ENCODE measurements at places on chromosomes 6 and 20.

DNA sequence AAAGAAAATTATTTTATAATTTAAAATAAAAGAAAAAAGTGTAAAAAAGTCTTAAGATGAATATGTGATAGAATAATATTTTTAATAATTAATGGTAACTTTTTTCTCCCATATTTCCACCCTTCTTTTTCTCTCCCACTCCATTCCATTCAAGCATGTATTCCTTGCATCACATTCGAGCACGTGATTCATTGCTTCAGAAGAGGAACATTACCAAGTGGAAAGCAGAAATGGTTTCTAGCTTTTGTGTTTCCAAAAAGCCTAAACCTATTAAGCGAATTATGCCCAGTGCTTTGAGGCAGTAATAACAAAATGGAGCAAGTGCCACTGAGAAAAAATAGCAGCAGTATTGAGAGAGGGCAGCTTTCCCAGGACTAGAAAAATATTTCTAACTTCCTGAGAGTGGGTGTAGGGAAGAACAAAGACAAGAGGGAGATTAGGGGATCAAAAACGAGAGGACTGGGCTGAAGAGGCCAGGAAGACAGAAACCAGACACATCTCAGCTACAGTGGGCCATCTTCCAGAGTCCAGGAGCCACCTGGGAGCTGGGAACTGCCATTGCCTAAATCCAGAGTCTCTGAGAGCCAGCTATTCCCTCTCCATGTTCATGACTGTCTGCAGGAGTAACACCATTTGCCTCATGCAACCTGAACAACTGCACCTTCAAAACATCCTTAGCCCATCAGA, 15.0 kb upstream of the AKIRIN2 start:
- DNase-seq = no peak

DNA sequence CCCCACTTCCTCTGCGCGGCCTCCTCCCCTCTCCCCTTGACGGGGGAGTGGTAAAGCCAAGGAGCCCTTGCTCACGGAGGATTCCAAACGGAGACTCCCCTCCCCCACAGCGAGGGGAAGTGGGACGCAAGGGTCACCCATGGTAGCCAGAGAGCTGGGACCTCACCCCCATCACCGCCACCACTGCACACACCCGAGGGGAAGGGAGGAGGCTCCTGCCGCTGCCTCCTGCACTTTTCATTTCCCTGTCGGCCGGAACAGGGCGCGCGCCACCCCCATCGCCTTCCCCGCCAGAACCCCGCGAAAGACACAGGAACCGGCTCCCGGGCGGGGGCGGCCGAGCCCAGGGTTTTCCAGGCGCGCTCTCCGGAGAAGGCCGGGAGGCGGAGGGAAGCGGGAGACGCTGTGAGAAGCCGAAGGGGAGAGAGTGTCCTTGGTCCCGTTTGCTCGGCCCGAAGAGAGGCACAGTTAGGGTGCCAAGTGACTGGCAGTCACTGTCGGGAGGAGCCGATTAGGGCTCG, 789 bp downstream of the CCND3 start:
- peak; percentile 88 for DNase-seq

- DNase-seq = no peak
Observed at GRCh38 chr6:109944448-109944847, 33.7 kb upstream of the GPR6 start.

DNA sequence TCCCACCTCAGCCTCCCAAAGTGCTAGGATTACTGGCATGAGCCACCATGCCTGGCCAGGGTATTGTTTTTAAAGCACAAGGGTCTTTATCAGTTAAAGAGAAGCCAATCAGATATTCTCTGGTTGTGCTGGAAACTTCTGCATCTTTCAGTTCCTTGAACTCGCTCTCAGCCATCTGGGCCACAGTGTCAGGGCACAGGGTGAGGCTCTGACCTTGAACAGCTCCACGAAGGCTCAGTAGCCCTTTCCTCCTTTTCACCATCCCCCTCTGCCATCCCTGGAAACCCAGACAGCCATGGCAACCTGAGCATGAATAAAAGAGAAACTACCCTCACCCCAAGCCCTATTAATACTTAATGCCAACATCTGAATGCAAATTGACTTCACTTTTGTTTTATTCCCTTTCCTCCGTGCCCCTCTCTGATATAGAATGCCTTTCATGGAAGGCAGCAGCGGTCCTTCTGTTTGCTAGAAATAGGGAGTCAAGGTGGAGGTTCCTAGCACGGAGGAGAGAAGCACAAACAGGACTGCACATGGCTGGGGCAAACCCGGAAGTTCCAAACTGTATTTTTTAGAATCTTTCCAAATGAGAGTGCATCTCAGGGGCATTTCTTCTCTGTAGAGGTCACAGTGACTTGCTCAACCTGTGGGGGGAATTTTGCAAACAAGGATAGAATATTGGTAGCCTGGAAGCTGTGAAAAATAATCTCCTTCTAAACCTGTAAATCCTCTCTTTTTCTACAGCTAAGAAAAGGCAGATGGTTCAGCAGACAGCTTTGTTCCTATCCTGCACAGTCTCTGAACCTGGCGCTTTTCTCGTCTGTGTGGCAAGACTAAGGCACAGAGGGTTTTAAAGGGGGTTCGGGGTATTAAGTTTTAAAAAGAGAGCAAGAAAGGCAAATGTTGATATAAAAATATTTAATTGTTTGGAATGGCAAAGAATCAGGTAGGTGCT, 176.4 kb upstream of the RREB1 start:
- DNase-seq = no peak

DNA sequence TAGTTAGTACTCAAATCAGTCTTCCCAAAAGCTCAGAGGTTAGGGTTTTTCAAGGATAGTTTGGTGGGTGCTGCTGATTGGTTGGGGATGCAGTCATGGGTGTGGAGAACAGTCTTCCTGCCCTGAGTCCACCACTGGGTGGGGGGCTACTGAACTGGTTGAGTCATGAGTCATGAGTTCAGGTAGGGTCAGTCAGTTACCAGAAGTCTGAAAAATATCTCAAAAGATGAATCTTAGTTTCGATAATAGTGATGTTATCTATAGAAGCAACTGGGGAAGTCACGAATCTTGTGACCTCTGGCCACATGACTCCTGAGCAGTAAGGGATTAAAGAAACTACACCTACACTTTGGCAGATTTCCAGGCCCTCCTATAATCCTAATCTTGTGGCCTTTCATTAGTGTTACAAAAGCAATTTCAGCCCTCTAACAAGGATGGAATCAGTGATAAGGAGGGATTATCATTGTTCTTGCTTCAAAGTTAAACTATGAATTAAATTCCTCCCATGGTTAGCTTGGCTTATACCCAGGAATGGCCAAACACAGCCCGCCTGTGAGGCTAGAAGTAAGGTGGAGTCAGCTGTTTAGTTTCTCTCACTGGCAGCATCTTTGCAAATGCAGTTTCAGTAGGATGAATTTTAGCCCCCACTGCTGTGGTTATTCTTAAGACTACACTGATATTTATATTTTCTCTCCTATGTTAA, 33.3 kb upstream of the NKAIN2 start:
- no peak for DNase-seq

GRCh38 chr6:1470040-1470439, 80.7 kb downstream of the FOXF2 start:
- DNase-seq = no peak

GRCh38 chr6:134081506-134081905, 29.1 kb upstream of the SLC2A12 start:
- DNase-seq = no peak

DNA sequence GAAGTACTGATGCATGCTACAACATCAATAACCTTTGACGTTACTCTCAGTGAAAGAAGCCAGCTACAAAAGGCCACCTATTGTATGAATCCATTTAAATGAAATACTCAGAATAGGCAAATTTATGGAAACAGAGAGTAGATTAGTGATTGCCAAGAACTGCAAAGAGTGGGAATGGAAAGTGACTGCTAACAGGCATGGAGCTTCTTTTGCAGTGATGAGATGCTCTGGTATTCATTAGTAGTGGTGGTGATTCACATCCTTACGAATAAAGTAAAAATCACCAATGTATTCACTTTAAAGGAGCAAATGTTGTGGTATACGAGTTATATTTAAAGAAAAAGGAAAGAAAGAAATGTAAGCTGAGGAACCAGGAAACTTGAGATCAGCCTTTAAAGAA, 126.8 kb upstream of the SAMD5 start:
- DNase-seq = no peak

- no peak for DNase-seq
Observed at GRCh38 chr6:111757342-111757741, 115.9 kb downstream of the FYN start.

DNA sequence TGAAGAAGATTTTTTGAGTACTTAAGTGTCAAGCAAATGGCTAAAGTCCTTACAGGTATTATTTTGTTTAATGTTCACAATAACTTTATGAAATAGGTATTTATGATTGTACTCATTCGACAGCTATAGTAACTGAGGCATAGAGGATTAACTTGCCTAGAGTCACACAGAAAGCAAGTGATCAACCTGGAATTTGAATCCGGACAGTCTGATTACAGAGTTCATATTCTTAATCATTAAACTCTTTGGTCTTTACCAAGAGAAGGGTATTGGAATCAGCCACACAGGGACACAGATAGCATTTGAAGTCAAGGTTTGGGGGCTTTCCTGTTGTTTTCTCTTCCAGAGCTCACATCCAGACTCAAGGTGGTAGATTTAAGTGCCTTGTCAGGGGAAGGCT, 69.7 kb downstream of the ISM1 start:
- DNase-seq = no peak

DNA sequence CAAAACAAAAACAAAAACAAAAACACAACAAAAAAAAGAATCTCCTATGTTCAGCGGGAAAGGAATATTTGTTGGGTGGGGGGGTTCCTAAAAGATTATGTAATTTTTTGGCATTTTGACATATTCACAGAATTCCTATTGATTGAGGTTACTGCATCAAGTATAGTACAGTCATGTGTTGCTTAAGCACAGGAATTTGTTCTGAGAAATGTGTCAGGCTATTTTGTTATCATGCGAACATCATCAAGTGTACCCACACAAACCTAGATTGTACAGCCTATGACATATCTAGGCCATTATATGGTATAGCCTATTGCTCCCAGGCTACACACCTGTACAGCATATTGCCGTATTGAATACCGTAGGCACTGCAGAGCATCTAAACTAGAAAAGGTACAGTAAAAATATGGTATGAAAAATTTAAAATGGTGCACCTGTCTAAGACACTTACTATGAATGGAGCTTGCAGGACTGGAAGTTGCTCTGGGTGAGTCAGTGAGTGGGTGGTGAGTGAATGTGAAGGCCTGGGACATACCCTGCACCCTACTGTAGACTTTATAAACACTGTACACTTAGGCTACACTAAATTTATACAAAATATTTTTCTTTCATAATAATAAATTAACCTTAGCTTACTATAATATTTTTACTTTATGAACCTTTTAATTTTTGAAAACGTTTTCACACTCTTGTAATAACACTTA, 110.6 kb downstream of the CDKAL1 start:
- no peak for DNase-seq

DNA sequence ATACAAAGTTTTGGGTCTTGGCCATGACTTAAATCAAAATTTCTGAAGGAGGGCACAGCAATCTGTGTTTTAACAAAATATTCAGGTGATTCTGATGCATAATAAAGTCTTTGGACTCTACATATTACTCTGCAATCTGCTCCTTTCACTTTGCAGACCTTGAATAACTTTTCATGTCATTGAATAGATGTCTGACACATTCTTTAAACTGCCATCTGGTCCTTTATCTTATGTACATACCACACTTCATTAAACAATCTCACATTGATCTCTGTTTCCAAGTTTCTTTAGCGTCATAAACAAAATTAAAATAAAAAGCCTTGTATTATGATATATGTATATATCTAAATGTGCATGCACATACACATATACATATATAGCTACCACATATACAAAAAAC, 831.2 kb downstream of the MAFB start:
- DNase-seq = no peak

DNA sequence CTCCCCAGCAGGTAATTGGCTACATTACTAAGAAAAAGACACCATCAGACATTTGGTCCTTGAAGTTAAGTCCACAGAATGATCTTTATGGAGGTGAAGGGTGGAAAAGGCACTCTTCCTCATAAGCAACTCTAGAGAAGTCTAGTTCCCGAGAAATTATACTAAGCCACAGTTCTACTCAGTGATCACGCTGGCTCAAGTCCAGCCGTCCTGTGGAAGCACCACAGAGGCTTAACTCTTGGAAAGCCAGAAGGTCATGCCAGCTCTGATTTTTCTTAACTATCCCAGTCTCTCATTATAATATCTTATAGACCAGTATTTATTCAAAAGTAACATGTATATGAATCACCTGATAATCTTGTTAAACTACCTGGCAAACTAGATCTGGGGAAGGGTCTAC, 258.5 kb downstream of the EYA4 start:
- DNase-seq = no peak

GRCh38 chr6:73028124-73028766, 197.1 kb downstream of the KHDC1L start:
- peak; percentile 63 for DNase-seq

GRCh38 chr6:157982563-157983405, 1.1 kb downstream of the SYNJ2 start:
- DNase-seq = no peak

GRCh38 chr20:34876406-34877282, at the start of gene ACSS2:
ACSS2 (plus strand) TSS chr20:34876612; CDS start chr20:34876646, 34 bp downstream.
- DNase-seq = peak; percentile 32

GRCh38 chr20:37596890-37597536, 69.3 kb upstream of the BLCAP start:
- peak; percentile 58 for DNase-seq

GRCh38 chr6:116511424-116512110, at the start of gene CALHM5:
CALHM5 (plus strand) TSS chr6:116511639; CDS start chr6:116511697, 58 bp downstream.
- no peak for DNase-seq

DNA sequence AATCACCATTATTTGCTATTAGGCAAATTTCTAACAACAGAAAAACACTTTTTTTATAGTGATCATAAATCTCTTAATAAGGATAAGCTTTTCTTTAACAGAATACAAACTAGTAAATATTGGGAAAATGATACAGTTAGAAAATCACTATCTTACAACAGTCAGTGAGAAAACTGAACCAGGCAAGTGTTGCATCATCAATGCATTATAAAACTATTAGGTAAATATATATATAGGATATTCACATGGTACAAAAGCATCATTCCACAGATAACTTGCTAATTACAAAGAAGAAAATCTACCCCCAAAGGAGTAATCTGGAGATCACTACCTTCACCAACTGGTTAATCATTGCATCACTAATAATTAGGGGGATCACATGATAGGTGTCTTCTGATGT, 652.1 kb downstream of the HACE1 start:
- DNase-seq = no peak

Data from KBM-7 (cell line).